ENCODE measurements at places on chromosomes 2 and 18.

DNA sequence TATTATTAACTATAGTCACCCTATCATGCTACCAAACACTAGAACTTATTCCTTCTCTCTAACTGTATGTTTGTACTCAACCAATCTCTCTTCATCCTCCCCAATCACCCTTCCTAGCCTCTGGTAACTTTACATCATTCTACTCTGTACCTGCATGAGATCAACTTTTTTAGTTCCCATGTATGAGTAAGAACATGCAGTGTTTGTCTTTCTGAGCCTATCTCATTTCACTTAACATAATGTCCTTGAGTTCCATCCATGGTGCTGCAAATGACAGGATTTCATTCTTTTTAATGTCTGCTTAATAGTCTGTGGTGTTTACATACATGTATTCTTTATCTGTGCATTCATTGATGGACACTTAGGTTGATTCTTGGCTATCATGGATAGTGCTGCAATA, 108.9 kb upstream of the RFX8 start:
- no peak for DNase-seq

- DNase-seq: no peak
Observed at GRCh38 chr2:234641086-234641485, 144.2 kb upstream of the ARL4C start.

DNA sequence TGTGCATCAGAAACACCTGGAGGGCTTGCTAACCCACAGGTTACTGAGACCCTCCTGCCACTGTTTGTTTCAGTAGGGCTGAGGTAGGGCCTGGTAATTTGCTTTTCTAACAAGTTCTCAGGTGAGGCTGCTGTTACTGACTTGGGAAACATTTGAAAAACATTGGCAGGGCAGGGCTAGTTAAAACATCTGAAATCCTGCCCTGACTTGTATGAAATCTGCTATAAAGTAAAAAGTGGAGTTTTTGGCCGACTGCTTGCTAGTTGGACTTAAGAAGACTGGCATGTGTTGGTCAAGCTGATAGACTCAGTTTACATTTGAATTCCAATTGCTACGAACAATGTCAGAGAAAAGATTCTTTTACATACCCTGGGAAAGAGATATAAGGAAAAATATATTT, 111.6 kb upstream of the DLX2 start:
- DNase-seq: no peak

- DNase-seq: no peak
Observed at GRCh38 chr2:216736326-216736725, 41.0 kb upstream of the IGFBP5 start.

GRCh38 chr2:61538920-61539520, 864 bp upstream of the XPO1 start:
- DNase-seq: peak; percentile 31

DNA sequence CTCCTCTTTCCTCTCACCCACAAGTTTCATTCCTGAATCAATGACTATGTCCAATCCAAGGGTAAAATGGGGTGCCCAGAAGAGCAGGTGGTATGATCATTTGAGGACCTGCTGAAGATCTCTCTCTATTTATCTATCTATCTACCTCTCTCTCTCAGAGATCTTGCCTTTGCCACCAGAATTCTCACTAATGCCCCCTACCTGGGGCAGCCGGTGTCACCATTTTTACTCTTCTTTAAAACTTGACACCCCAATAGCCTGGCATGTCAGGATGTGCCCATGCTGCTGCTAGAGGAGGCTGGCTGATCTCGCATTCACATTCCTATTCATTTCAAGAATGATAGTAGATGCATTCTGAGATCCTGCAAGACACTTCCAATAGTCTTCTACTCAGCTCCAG, 24.3 kb upstream of the RPIA start:
- no peak for DNase-seq

DNA sequence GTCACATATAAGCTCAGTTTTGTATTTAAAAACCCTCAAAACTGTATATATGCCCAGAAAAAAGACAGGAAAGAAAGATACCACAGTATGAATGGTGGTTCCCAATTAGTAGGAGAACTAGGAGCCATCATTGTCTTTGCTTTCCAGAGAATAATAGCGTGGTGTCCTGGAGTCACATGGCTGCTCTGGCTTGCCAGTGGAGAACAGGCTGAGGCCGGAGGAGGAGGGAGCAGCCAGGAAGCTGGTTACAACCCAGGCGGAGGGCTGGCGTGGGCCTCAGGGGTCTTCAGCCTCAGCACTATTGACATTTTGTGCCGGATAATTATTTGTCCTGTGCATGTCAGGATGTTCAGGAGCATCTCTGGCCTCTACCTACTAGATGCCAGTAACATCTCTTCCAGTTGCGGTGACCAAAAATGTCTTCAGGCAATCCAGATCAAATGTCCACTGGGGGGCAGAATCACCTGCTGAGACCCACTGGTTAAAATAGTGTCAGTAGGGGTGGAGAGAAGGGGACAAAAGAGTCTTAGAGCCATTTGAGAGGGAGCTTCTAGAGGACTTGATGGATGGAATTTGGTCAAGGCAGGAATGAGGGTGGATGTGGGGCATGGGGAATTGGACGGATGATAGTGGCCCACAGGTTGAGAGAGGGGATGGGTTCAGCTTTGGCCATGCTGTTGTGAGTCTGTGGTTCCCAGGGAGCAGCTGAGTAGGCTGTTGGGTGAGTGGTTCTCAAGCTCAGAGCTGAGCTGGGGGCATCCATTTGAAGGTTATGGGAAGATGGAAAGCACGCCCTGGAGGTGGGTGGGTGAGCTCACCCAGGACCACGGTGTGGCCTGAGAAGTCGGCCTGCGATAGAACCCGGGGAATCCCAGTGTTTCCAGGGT, 144.9 kb downstream of the AGAP1 start:
- no peak for DNase-seq

DNA sequence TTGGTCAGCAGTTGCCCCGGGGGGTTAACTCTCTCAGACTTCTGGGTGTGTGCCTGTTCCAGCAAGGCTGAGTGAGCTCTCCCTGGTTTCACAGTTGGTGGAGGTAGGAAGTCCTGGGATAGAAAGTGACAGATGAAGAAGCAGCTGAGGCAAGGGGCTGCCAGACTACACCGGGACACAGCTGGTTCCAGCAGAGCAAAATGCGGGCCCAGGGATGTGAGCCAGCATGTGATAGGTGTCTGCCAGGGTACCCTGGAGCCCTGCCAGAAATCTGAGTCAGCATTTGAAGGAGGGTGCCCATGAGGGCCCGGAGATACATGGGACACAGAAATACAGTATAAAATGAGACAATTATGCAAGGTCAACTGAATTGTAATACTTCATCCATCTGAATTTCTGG, 79.3 kb upstream of the LGALSL start:
- no peak for DNase-seq

GRCh38 chr18:74152857-74153256, 4.5 kb downstream of the TIMM21 start:
- no peak for DNase-seq

DNA sequence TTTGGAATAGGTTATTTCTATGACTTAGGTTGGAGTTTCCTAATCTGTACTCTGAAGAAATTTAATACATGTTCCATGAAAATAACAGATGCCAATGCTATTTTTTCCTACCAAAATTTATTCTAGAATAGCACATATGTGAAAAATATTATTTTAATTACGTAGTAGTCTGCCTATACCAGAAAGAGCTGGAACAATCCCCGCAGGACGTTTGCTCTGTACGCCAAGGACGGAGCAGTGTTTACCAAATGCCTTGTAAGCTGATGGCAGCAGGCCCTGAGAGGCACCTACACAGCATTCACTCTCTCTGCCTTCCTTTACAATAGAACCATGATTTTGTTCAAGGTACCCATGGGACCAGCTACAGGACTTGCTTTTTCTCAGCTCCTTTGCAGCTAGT, 16.8 kb upstream of the SLC1A4 start:
- DNase-seq: no peak

Data from activated T-helper 9 cell treated with anti-CD3 and anti-CD28 coated beads, Interleukin-2, amount 50 U/mL, for 16 hours (primary cell).